ENCODE measurements at places on chromosomes 11 and 22.

DNA sequence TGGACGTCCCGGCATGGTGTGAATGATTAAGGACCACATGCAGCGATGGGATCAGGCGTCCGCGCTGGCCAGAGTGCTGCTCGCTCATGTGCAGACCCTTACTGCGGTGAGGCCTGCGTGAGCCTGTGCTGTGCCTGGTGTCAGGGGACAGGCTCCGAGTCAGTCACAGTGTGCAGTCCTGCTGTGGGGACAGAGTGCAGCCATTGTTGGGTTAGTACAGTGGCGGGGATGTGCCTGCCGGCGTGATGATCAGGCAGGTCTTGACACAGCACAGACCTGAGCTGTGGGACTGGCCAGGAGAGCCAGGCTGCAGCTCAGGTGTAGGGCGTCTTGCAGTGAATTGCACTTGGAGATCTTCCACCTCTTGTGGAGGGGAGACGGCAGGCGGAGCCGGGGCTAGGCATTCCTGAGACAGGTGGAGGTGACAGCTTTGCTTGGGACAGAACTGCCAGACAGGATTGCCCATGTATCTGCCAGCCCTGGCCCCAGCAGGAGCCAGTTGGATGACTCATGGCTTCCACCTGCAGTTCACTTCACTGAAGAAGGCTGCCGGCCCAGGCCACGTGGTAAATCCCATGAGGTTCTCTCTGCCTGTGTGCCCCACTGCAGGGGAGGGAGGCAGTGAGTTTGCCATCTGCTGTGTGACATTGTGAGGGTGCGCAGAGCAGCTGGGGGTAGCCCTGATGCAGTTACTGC lies 17.3 kb downstream of the TRMU start:
- no peak for DNase-seq

DNA sequence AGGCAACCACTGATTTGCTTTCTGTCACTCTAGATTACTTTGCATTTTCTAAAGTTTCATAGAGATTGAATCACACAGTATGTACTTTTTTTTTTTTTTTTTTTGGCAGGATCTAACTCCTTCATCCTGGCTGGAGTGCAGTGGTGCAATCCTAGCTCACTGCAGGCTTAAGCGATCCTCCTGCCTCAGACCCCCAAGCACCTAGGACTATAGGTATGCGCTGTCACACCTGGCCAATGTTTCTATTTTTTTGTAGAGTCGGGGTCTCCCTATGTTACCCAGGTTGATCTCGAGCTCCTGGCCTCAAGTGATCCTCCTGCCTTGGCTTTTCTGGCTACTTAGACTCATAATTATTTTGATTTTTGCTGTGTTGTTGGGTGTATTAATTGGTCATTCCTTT lies 294.6 kb upstream of the CTSC start:
- no peak for DNase-seq

- DNase-seq, result no peak
These were observed 655.6 kb downstream of the ETS1 start for GRCh38 chr11:127931803-127932202.

DNA sequence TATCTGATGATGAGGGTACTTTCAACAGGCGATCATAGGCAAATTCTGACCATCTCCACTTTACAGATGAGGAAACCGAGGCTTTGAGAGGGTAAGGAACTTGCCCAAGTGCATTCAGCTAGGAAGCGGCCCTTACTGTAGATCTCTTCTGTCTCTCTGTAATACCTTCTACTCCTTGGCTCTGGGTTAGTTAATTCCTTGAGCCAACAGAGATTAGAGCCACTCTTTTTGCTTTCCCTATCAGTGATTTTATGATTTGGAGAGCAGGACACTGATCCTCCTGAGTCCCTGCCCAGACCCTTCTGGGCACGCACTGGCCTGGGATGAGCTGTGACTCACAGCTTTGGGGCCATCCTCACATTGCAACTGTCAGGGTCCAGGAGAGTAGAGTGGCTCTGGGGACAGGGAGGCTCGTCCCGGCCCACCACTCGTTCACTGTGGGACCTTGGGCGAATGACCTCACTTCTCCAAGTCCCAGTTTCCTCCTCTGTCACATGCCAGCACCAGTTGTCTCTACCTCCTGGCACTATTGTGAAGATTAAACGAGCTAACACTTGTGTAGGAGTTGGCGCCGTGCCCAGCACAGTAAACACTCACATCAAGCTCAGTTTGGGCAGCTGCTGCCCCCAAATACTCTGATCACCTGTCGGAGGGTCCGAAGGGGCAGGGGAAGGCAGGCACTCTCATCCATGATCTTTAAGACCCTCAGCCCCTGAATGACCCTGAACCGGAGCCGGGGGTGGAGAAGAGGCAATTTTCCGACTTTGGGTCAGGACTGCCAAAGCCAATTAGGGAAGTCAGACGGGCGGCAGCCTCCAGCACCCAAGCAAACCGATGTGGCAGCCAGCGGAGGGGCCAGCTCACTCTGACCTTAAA lies 235.0 kb downstream of the MIAT start:
- DNase-seq, result no peak

DNA sequence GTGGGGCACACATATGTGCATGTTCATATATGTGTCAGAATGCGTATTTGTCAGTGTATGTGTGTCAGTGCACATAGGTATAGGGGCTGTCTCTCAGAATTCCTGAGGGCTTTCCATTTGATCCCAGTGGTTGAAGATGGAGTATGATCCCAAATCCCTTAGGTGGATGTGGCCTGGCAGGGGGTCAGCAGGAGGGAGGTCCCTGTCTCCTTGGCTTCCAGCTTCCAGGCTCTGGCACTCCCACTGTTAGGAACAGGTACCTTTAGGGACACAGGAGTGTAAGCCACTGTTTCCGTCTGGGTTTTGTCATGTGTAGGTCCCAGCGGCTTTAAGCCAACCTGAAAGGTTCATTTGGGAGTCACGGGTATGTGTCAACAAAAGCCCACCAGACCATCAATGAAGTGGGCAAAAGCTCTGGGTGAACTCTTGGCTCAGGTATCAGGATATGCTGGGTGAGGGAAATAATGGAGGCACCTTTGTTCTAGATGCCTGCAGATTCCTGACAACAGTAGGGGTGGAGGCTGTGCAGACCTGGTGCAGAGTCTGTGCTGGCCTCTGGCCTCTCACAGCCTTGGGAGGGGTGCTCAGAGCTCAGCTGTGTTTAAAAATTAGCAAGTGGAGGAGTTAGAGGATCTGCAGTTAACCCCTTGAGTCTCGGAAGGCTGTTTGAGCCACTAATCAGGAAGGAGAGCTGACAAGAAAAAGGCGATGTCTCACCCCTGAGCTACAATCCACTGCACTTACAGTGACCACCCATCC lies 9.0 kb downstream of the KCNQ1OT1 start:
- DNase-seq, result no peak

DNA sequence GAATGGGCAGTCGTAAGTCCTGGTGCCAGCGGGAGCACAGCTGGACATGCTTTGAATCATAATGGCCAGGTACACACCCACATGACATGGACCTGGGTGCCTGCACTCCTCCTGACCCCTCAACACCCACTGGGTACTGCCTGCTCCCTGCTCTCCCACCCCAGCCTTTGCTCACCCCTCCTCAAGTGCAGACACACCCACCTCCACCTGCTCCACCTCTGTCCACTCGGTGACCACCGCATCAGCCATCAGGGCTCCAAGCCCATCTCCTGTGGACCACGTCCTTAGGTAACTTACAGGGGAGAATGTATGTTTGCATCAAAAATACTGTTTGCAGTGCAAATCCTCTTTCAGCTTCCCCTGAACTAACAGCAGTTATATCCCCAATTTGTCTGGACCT lies 214.6 kb downstream of the BRD1 start:
- no peak for DNase-seq

- DNase-seq, result no peak
These were observed 234.5 kb downstream of the NXPE2 start for GRCh38 chr11:114912826-114913225.

DNA sequence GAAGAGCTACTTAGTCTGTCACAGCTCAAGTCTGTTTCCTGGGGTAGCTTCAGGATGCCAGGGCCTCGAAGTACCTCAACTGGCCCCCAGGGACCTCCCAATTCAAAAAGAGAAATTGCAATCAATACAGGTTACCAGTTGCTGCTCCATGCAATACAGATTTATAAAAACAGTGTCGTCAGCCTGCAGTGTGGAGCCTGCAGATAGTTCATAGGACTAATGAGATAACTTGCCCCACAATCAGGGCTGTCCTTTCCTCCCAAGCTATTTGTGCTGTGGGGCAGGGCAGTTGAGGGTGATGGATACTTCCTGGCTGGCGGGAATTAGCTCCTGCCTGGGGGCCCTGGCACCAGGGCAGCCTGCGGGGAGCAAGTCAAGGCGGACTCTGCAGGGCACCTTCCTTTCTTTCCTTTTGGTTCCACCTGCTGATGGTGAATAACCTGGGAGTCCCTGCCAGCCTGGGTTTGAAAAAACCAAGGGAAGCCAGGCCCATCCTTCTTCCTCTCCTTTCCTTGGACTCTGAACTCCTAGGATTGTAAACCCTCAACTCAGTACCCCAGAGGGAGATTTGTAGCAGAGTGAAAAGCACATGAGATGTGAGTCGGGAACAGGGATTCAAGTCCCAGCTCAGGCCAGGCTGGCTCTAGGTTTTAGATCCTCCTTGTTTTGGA lies 216.6 kb downstream of the CEP164 start:
- no peak for DNase-seq

GRCh38 chr11:103716363-103716762 lies 320.1 kb upstream of the DDI1 start:
- DNase-seq, result no peak

DNA sequence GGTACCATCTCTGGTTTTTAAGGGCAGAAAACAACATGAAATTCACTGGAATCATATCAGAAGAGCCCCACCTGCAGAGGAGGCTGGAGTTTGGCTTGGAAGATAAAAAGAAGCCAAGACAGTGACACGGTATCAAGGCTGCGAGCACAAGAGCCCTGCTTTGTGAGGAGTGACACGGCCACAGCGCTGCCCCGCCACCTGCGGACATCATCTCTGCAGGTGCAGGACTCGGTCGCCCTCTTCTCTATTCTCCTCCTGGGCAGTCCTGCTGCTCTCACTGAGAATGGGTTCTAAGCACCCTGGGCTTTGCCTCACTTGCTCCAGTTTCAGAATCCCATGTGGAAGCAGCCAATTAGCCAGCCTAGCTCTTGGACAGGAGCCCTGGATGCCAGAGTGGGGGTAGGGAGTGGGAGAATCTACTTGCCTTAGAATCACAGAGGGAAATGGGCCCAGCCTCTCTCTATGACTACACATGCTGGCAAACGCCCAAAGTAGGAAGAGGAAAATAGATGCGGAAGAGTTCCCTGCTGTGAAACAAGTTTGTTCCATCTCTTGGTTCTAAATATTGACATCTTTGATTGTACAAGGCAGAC lies 17.1 kb downstream of the APOL4 start:
- no peak for DNase-seq

DNA sequence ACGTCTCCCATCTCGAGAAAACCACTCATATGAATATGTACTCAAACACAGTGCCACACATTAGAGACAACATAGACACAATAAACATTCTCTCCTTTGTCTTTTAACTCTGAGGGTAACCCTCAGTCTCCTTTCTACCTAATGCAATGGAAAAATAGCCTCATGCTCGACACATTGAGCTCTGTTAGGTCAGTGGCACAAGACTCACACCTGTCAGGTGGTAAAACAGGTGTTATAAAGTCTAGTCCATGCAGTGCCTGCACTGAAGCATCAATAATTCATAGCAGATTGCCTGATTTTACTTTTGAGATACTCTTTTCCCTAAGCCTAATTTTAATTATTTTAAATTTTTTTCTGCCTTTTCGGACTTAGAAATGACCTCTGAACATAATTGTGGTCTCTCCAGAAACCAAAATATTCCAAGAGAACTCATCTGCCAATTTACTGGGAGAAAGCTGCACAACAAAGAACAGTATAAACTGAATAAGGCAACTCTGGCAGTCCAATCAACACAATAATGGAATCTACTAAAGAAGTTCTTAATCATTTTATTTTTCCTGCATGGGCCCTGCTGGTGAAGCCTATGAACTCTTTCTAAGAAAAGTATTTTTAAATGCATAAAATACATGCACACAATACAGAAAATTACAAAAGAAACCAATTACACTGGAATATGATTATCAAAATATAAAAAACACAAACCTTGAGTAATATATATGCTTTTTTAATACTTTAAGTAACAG lies 9.9 kb downstream of the RDX start:
- DNase-seq, result no peak

DNA sequence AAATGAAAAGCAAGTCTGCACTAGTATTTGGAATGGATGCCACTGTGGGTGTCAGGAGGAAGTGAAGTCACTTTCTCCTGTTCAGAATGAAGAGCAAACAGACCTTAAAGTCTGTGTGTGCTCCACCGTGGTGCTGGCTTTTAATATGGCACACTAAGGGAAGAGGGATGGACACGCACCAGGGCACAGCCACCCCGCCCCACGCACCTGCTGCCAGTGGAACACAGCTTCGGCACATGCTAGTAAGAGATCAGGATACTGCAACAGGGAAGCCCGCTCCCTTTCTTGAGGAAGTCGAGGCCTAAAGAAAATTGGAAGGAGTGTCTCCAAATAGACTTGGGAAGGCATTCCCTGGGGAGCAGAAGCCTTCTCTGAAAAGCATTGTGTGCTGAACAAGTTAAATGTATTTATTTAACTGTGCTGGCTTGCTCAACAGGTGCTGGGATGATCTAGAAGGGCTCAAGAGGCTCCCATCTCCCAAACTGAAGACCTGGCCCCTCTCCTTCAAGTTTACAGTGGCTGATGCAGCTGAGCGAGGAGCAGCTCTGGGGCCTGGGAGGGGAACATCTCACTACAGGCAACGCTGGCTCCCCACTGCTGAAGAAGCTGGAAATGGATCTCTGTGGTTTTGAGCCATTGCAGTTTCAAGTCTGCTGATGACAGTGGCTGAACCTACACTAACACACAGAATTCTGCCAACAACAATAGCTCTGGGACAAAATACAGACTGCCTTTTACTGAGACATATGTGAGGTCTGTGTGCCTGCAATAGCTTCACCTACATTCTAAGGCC lies 504.6 kb upstream of the B3GAT1 start:
- no peak for DNase-seq

DNA sequence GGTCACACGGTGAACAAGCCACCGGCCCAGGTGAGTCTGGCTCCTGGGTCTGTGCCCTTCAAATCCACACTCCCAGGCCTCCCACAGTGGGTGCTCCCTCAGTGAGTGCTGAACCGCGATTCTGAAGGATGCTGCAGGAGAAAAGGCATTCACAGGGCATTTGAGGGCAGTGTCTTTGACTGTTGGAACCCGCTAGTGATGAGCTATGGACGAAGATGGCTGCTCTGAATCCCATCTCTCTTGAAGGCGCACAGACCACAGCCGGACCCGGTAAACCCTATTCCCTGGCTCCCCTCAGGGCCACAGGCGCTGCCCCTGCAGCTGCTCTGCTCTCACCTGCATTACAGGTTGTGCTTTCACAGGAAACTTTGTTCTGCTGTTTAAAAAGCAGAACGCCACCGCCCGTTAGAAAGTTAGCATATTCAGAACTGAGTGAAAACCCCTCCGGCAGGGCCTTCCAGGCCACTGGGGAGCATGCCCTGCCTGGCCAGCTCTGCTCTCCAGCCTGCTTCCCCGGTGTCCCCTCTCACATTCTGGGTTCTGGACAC lies 3.2 kb downstream of the LRRC32 start:
- DNase-seq, result no peak

DNA sequence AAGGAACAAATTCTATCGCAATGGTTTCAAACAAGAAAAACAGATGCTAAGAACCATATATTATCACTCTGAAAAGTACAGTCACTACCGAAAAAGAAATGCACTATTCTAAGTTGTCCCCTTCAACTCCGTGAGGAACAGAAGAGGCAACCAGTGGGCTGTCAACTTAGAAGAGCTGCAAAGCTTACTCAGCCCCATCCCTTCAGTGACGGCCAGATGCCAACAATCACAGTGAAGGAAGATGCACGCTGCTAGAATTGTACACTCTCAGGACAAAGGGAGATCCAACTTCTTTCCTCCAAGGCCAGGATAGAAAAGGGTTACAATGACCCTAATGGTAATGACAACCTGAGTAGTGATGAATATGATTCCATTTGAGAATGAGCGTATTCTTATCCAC lies 38.5 kb upstream of the CHKA start:
- DNase-seq, result no peak
